ENCODE measurements at places on chromosomes 12 and 14.

- no peak for DNase-seq
These were observed 96.7 kb downstream of the TMX1 start for GRCh38 chr14:51336734-51337133.

- no peak for DNase-seq
These were observed 535.7 kb upstream of the FBXO33 start for GRCh38 chr14:39967885-39968284.

GRCh38 chr12:48777501-48778400, 11.1 kb downstream of the ADCY6 start:
- no peak for DNase-seq

GRCh38 chr12:117571321-117571720, 209.9 kb upstream of the NOS1 start:
- no peak for DNase-seq

GRCh38 chr12:107702106-107702505, 16.5 kb downstream of the PWP1 start:
- no peak for DNase-seq

DNA sequence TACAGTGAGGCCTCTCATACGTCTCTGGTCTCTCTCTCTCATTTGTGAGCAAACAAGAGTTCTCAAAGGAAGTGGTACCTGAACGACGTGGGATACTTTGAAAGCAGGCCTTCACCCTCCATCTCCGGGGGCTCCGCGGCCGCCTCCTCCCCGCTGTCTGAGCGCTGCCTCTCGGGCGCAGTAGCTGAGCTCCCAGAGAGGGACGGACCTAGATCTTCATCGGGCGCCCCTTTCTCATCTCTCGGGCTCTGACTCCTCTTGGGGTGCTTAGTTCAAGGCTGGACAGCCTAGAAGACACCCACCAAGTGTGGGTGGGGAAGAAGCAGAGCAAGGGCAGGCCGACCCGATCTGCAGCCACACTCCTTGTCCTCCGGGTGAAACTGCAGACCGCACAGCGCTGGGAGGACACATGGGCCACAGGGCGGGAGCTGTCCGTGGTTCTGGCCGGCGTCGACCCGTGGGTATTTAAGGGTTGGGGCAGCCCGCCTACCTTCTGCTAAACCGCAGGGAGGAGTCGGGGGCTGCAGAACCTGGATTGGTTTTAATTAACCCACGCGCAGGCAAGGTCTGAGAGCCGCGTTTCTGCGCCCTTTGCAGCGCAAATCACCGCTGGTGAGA, 92.7 kb downstream of the PAH start:
- DNase-seq = no peak

DNA sequence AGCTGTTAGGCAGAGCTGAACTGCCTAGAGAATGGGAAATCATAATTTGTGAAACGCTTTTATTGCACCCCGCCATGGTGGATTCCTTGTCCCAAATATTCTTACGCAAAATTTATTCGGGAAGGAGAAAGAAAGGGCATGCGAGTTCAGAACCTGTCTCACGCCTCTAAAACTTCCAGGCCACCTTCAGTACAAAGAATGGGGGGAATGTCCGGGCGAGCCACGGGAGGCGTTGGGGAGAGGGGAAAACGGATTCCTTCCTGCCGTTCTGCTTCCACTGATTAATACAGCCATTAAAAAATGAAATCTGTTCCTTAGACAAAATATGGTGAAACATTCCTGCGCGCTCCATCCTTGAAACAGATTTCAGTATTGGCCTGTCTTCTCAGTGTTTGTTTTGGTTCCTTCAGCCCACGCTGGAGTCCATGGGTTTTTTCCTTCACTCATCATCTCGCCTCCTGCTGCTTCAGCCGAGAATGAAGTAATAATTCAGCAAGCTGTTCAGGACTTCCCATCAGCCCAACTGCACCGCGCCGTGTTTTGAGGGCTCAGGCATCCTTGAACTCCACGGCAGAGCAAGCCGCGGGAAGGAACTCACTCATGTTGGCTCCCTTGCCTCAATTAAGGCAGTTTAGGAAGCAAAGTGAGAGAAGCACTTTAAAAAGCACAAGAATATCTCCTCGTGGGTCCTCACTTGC, 47.7 kb upstream of the CDKN3 start:
- peak; percentile 26 for DNase-seq

DNA sequence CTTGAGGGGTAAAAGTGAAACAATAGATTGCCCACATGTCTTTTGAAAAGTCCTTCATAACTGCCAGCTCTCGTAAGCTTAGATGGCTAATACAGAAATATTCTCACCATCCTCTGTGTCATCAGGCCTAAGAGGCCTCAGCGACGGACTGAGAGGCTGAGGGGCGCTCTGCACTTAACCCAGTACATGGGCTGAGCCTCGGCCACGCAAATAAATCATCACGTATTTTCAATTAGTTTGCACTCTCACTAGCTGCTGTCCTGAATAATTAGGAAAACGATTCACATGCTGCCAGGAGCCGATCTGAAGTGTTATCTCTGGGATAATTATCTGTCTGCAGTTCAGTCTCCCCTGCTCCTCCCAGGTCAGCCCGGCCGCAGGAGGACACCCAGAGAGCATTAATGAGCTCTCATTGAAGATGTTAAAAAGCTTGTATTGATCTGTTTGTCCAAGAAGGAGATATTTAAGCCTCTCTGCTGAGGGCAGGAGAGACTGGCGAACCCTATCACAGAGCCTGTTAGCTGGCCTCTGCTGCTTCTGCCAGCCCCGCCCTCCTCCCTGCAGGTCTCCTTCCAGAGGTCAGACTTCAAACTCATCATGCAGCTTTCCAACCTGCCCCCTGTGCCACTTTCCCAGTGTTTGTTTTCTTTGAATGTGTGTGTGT, 1051.3 kb downstream of the VRK1 start:
- DNase-seq = no peak

DNA sequence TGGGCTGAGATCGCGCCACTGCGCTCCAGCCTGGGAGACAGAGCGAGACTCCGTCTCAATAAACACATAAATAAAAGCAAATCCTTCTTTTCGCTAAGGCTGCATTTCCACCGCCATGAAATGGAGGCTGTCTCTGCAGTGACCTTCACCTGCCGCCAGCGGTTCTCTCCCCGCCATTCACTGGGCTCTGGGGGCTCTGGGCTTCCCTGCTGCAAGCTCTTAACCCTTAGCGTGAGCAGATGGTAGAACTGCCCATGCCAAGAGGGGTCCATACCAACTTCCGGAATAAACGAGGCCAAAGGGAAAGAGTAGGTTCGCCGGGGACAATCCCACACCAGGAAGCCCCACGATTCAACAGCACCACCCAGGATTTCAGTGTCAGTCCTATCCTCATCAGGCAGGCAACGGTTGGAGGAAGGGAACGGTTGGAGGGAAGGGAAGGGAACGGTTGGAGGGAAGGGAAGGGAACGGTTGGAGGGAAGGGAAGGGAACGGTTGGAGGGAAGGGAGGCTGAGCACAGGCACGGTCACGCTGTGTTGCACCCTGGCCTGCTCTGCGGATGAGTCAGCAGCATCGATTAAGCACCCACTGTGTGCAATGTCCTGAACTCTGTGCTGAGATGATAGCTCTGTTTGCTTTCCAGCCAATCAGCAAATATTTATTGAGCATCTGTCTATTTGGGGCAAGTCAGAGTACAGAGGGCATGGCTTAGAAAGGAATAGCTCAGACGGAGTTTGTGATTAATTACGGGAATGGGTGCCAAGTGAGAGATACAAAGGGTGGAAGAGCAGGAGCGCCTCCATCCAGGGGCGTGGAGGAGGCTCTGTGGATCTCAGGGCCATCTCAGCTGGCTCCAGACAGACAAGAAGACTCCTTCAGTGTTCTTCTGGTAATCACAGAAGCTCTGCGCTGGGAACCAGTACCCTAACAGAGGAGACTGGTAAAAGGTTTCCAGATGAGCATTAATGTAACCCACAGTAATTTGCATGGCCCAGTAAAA, 77.9 kb downstream of the NINJ2 start:
- no peak for DNase-seq

DNA sequence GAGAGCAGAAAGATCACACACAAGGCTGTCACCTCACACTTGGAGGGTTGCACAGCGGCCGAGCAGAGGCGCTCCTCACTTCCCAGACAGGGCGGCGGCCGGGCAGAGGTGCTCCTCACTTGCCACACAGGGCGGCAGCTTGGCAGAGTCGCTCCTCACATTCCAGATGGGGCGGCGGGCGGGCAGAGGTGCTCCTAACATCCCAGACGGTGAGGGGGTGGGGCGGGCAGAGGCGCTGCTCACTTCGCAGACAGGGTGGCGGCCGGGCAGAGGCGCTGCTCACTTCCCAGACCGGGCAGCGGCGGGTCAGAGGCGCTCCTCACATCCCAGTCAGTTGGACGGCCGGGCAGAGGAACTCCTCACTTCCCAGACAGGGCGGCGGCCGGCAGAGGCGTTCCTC, 9.1 kb downstream of the TMBIM4 start:
- DNase-seq = no peak

GRCh38 chr14:38171197-38171596, 36.5 kb upstream of the SSTR1 start:
- DNase-seq = peak; percentile 11

GRCh38 chr14:77067632-77068516, 30.2 kb upstream of the CIPC start:
- peak; percentile 22 for DNase-seq

GRCh38 chr12:83656004-83656403, 969.3 kb downstream of the TMTC2 start:
- DNase-seq = no peak

- DNase-seq = peak; percentile 23
These were observed 745 bp downstream of the CAND1 start for GRCh38 chr12:67269633-67270573.

DNA sequence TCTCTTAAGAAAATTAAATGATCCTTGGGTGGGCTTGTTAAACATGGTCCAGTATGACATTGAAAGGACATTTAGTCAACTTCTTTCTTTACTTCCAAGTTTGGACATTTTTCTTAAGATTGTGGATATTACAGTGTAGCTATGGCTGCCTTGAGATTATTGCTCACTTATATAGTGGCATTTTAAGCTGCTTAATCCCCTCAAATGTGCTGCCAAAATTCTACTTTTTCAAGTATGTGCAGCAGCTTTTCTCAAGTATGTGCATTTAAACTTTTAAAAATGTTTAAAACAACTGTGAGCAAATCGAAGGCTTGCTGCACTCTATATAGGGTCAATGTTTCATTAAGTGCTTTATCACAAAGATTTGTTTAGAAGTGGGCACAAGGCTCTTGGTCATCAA, 7.4 kb downstream of the TXNRD1 start:
- DNase-seq = no peak

DNA sequence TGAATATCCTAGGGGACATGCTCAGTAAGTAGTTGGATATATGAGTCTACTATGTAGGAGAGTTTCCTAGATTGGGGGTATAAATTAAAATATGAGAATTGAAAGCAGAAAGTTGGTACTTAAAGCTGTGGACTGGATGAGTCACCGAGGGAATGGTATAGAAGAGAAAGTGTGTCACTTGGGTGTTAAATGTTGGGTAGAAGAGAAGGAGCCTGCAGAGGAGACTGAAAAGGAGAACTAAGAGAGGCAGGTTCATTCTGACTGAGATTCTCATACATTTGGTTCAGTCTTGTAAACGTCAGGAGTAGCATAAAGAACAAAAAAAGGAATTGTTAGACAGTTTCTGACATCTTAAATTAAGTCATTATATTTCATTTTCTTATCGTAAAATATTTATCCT, 19.9 kb downstream of the LRRC9 start:
- DNase-seq = no peak

DNA sequence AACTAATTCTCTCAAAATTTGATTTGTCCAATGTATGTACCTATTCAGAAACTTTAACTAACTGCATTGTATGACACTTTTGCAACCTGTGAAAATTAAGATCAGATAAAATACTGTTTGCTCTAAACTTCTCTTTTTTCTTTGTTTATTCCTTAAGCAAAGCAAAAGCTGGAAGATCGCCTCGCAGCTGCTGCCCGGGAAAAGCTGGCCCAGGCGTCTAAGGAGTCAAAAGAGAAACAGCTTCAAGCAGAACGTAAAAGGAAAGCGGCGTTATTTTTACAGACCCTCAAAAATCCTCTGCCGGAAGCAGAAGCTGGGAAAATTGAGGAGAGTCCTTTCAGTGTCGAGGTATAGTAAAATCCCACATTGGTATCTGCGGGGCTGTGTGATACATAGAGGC, 55.1 kb downstream of the SFSWAP start:
- no peak for DNase-seq

GRCh38 chr12:32920506-32921085, 24.0 kb upstream of the PKP2 start:
- peak; percentile 40 for DNase-seq

DNA sequence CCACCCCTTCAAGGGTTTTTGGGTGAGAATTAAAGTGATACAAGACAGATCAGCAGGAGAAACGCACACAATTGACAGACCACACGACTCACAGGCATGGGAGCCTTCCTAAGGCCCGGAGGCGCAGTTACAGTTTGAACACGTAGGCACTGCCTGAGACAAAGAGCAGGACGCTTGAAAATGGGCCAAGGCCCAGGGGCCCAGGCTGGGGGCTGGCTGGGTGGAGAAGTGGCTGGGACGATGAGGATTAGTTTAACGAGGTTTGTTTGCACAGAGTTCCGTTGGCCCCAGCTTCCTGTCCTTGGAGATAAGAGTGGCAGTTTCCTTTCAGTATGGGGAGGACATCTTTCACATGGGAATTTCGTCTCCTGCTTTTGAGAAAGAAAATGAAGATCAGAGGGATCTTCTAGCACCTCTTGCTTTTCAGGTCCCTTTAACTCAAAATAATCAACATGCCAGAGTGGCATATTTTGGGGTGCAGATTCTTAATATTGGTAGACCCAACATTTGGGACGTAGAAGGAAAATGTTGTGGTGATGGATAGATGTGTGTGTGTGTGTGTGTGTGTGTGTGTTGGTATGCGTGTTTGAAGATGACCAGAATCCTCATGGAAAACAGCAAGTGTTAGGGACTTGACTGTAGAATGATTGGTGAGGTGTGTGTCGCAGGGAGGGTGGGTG, 44.6 kb downstream of the DLK1 start:
- no peak for DNase-seq

- peak; percentile 10 for DNase-seq
These were observed 553 bp downstream of the CLEC14A start for GRCh38 chr14:38255408-38255672.

DNA sequence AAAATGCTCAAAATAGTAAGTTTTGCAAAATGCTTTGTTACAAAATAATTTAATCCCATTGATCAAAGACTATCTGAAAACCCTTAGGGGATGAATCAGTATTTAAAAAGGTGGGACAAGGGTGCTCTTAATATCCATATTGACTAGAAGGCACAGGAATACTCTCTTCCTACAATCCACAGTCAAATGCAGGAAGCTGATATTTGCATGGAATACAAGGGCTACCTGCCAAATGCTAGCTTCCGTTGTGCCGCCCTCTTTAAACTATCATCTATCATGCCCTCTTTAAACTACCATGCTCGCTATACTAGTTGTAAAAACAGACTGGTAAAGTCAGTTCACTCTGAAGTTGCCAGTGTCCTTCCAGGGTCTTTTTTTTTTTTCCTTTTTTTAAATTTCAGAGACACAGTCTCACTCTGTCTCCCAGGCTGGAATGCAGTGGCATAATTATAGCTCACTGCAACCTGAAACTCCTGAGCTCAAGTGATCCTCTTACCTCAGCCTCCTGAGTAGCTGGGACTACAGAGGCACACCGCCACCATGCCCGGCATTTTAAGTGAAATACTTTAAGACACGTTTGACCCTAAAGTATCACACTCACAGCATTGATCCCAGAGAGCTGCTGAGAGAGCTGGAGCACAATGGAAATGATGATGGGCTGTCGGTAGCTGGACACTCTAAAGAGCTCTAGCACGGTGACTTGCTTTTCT, 6.7 kb downstream of the SLC2A3 start:
- DNase-seq = no peak

GRCh38 chr12:45343269-45344051, 127.6 kb downstream of the ANO6 start:
- DNase-seq = peak; percentile 39
